ENCODE measurements at places on chromosomes 4 and X.

DNA sequence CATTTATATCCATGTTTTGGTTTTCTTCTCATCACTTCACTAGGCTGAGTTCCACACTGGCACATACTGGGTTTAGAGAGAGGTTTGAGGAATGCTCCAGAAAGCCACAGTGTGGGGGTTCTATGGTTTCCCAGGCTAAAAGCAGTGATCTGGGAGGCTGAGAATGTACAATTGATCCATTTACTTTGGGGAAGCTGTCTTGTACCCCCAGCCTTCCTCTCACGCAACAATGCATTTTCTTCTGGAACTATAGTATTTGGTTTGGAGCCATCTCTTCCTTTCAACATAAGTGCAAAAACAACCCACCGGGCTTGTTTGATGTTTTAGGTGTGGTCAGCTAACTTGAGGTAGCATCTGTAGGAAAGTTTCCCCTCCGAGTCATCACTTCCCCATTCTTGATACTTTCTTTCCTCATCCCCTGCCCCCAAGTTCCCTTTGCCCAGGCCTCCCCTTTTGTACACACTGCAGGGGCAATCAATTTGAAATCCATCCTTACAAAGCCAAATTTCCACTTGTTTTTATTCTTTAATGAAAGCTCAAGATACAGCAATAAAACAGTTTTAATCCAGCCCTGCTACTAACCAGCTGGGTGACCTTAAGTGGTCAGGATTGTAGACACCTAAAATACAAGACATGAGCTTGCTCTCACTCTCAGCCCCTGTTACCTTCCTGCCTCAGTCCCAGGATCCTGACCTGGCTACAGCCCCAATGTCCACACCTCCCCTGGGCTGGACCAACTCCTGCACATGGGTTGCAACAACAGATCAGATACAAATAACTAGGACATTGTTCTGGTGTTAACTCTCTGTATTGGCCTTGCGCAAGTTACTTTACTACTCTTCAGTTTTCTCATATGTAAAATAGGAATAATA lies 109.2 kb downstream of the FHDC1 start:
- DNase-seq = no peak

GRCh38 chr4:13054420-13054970 lies 429.6 kb downstream of the RAB28 start:
- no peak for DNase-seq

DNA sequence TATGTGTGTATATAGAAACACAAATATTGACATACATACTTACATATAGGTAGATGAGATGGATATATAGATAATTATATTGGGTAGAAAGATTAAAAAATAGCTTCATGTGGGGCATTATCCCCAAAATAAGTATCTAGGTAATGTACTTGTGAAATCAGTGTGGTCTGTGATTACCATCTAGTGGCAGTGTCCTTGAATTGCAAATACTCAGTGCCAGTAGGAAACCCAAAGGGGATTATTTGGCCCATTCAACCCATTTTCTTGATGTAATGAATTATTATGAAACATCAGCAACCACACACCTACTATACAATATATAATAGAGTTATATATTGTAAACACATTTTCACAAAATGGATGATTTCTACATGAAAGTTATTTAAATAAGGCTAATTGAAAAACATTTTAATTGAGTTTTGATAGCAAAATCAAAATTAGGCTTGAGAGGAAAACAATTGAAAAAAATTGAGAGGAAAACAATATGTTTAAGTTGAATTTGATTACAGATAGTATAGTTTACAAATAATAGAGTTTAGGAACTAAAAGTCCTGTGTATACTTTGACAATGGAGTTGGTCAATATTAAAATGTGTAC lies 389.4 kb downstream of the GALNTL6 start:
- DNase-seq = no peak

DNA sequence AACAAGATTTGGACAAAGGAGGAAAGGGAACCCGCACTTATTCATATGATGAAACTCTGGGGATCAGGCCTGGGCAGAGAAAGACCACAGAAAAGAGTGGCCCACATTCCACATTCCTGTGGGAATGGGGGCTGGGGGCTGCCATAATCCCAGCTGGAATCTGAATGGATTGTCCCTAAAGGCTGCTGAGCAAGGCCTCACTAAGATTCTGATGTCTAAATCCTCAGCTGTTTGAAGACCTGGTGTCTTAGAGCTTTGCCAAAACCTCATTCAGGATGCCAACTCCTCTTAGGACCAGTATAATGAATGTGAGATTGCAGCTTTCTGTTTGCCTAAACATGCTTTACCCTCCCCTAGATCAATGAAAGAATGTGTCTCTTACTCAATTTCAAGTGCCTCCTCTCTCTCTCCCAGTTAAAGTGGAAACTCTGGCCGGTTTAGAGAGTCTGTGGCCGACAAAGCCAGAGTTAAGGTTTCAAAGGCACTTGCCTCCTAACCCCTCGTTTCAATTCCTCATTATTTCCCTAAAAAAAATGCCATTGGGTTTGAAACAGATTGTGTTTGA lies 33.3 kb upstream of the GPC4 start:
- no peak for DNase-seq

DNA sequence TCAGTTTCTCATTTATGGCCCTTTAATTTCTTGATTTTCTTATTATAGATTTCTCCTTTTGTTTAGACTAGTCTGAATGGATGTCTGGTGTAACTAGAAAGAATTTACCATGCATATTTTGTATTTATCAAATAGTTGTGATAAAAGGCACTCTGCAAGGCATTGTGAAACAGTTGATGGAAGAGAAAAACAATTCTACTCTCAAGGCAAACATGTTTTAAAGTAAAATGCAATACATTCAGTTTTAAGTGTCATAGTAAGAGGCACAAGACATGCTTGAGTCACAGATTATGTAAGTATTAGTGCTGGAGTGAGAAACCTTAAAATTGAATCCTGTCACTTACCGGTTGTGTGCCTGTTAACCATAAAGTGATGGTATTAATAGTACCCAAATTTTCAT lies 283.3 kb upstream of the DKK2 start:
- no peak for DNase-seq

- DNase-seq = no peak
Measured at GRCh38 chr4:145703850-145704497, 24.0 kb downstream of the C4orf51 start.

DNA sequence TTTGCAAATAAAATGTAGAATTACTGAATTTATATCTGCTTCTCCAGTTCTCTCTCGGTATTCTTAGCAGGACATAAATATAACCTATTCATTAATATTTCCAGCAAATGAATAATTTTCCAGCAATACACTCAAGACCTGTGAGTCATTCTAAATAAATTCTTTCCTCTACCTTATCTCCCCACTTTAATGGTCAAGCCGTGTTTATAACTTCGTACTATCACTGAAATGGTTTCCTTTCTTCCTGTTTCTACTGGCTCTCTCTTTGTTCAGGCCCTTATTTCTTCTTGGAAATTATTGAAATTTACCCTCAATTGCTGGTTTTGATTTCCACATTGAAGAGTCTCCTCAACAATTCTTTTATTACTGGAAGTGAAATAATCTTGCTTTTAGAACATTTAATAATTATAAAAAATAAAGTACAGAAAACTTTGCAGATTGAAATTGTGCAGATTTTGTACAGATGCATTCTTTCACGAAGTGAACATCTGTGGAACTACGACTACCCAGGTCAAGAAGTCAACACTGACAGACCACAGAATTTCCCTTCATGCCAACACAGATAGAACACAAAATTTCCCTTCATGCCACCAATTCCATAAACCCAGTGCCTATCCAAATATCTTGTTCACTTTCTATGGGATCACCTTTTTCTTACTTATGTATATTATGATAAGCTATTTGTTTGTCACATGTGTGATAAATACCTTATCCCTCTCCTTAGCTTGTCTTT lies 205.7 kb downstream of the FAT4 start:
- no peak for DNase-seq

DNA sequence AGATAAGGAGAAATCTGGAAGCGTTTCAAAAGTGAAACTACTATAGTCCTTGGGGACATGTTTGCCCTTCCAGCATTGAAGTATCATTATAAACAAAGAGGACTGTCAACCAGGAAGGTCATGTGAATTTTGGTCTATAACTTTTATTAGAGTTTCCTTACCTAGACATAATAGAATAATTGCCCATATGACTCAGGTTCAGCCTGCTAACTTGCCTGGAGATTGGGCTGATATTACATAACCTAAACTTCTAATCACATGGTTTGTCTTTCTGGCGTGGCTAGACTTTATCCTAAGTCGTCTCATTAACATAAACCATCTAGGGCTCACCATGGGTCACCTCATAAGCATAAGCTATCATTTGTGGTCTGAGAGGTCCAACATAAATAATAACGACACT lies 775.9 kb downstream of the CENPC start:
- no peak for DNase-seq

DNA sequence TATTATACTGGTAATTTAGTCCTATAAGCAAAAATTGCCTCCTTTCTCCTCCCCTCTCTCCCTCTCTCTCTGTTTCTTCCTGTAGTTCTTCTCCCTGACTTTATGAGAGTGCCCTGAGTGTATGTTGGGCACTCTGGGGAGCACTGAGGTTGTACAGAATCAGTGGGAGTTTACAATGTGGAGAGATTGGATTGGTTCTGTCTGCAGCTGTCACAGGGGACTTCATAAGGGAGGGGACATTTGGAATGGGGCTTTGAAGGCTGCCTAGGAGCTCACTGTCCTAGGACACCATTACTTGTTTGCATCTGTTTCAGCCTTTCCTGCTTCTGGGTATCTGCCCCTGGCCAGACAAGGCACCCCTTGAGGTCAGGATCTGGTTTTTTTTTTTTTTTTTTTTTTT lies 22.9 kb downstream of the SH3TC1 start:
- DNase-seq = no peak

DNA sequence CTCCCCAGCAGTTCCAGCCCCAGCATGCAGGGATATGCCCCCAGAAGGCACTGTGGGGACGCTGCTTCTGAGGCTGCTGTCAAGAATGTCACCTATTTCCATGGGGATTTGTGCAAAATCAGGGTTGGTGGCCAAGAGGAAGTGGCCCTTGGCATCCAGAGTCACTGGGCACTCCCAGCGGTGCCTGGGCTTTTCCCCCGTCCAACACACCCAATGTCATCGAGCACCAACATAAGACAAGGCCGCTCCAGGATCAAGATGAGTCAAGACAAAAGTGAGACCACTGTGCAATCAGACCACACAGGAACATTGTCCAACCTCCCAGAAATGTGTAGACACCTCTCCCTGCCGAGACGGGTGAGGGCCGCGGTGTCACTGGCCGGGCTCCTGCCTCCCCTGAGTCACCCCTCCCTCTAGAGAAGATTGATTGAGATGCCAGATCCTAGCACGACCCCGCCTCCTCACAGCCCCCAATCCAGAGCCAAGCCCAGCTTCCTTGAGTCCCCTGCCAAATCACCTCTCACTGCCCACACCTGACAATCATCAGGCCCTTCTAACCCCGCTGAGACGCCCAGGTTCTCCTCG lies 194.3 kb downstream of the AFAP1 start:
- no peak for DNase-seq

DNA sequence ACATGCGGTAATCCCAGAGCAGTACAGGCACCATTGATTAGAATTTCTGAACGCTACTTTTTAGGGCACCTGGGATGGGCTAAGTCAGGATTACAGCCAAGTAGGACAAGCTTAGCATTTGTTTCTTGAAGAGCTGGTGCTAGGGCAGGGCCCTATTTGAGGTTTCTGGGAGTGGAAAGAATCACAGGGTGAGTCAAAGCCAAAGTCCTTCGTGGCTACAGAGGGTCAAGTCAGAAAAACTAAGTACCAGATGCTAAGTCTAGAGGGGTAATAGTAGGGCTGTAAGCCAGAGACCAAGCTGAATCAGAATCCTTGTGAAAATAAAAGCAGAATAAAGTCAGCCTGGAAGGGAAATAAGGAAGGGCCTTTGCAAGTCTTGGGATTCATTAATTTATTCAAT lies 448.6 kb downstream of the ZIC3 start:
- no peak for DNase-seq
